DND-41 (cell line): ENCODE measurements at places on chromosomes 3 and 15.

- peak; percentile 27 for DNase-seq
Measured at GRCh38 chr15:90099868-90100831, 2.1 kb downstream of the IDH2 start.

DNA sequence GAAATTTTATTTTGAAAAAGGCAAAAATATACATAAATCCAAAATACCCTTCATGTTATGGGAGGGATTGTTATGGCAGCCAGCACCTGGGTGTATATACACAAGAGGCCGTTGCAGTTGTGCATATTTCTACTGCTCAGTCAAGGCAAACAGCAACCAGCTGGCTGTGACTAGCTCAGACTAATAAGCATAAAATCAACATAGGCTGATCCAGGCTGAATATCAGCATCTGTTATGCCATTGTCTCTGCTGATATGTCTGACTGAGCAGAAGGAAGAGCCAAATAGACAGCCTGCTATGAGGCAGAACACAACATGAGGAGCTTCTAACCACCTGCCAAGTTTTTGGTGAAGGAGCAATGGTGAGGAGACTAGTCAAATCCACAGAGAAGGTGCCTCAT, 457.5 kb upstream of the ALCAM start:
- DNase-seq, result no peak

DNA sequence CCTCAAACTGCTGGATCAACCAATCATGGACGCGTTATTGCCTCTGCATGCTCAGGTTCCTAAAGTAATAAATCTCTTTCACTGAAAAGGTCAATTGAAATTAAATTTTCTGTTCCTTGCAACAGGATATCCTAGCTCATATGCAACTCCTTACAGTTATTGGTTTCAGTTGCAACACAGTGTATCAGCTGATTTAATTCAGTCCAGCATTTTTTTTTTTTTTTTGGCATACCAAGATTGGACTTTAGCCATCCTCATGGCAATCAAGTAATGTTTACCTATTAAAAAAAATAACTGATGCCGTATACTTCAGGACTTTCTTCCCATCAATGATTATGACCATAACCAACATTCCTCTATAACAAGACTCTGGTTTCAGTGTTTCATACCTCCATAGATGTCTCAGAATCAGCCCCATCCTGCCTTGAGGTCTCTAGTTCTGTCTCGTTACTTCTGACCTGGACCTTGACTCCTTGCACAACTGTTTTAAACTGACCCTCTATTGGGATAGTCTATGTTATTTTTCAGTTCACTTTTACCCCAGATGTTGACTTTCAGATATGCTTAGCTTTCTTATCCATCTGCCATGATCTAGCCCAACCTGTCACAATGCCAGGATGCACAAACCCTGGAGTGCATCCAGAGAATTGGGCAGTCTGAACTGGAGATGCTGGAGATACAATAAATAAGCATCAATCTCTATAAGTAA, 265.0 kb upstream of the GADL1 start:
- no peak for DNase-seq

DNA sequence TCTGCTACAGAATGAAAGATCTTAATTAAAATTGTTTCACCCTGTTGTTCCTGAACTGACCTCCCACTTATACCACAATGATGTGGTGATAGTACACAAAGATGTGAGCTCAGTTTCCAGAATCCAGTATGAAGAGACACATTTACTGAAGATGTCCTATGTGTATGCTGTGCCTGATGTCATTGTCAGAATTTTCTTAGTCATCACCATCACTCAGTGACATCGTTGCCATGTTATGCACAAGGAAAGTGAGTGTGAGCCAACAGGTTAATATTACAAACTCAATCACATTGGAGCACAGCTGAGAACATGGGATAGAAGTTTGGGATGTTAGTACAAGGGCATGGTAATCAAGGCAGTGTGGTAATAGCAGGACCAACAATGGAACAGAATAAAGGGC, 199.7 kb upstream of the CHRNA7 start:
- DNase-seq, result no peak

DNA sequence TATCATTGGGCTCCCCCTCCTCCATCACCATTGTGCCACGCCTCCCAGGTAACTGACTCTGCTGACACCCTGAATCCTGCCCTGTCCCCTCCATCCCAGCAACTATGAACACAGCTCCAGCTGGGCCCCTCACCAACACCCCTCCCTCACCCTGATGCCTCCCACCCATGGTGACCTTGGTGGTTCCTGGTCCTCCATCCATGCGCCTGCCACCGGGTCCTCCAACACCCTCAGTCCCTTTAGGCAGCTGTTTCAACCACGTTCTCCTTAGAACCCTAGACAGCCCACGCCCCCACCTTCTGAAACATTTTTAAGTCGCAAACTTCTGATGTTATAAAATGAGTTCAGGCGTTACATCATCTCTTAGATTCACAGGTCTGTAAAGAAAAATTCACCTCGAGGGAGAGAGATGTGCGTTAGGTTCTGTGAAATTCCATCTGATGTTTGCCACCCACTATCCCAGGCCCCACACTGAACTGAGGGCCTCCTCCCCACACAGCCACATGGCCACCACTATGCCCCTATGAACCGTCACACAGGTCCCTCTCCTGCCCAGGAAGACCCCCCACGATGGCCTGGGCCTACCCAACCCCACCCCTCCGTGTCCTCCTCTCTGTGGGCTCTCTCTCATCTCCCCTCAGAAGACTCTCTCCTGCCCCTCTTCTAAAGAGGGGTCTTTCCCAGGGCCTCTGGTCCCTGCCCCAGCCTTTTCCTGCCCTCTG, 29.8 kb downstream of the PCSK6 start:
- DNase-seq, result no peak

DNA sequence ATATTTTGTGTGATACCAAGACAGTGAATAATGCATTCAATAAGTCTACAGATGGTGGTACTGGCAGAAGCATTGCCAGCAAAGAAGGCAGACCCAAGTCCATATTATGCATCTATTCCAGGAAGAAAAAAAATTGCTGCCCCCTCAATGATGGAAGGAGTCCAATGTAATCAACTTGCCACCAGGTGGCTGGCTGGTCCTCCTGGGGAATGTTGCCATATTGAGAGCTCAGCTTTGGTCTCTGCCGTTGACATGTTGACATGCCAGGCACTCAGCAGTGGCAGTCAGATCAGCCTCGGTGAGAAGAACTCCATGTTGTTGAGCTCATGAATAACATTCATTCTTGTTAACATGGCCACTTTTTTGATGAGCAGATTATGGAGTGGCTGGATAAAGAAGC, 298.5 kb downstream of the IGSF11 start:
- no peak for DNase-seq

DNA sequence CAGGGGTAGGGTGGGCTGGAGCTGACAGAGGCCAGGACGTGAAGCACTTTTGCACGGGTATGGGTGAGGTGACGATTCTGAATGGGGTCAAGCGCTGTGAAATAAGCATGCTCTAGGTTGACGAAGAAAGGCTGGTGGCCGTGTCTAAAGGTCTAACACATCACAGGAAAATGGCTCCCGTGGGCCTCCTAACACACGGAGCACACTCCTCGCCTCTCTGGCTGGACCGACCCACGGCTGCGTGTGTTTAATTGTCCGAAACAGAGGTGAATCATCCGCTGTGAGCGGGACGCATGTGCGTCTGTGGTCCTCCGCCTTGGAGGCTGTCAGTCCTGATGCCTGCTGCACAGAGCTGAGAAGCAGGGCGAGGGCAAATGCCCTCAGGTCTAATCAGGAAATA, 130.6 kb downstream of the NSMCE3 start:
- DNase-seq, result no peak

DNA sequence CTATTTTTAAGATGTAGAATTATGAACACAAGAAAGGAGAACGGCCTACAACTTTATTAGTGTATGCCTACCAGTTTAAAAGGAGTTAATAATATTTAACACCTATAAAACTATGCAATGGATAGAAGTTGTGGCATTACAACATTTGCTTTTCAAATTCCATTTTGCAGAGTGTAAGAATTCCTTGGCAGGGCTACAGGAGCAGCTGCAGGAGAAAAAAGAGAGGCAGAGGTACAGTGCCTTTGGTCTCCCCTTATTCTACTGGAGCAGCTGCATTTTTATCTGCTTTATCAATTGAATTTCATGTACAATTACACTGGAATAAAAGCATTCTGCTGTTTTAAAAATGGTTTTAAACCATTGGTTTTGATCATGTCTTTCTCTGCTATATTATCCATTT, 145.7 kb upstream of the KCNH8 start:
- no peak for DNase-seq
